ENCODE measurements at places on chromosomes 3 and 15.

DNA sequence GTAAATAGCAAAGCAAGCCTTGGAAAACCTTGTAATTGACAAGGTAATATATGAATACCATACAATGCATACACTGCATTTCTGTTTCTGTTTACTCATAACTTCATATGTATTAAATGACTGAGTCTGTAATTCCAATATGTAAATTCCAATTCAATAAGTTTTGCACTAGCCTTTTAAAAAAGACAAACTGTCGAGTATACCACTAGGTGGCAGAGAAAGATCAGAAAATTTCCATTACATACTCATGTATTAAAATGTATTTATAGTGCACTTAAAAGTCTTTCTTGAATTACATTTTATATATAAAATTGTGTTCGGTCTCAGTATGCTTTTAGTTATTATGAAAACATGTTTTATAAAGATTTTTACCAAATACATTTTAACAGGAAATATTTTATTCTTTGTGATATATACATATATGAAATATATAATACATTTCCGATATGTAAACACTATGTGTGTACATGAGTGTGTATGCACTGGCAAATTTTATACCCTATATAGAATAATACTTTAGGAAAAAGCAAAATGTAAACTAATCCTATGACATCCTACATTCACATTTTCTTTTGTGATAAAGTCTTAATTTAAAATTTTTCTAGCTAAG, 216.8 kb downstream of the VGLL3 start:
- no peak for DNase-seq

GRCh38 chr15:49042165-49042564, 4.1 kb downstream of the SECISBP2L start:
- no peak for DNase-seq

- no peak for DNase-seq
Measured at GRCh38 chr3:14539742-14540491, at the start of gene GRIP2. TSS of gene GRIP2 (minus strand) at chr3:14540342. CDS start at chr3:14540308, 34 bp downstream.

GRCh38 chr15:28957606-28958498, 72.1 kb downstream of the APBA2 start:
- no peak for DNase-seq

All from activated naive CD8-positive, alpha-beta T cell treated with anti-CD3 and anti-CD28 coated beads, Interleukin-2, amount 50 U/mL, for 16 hours (primary cell).